GDM1 (cell line): ENCODE measurements at places on chromosomes 3 and 15.

DNA sequence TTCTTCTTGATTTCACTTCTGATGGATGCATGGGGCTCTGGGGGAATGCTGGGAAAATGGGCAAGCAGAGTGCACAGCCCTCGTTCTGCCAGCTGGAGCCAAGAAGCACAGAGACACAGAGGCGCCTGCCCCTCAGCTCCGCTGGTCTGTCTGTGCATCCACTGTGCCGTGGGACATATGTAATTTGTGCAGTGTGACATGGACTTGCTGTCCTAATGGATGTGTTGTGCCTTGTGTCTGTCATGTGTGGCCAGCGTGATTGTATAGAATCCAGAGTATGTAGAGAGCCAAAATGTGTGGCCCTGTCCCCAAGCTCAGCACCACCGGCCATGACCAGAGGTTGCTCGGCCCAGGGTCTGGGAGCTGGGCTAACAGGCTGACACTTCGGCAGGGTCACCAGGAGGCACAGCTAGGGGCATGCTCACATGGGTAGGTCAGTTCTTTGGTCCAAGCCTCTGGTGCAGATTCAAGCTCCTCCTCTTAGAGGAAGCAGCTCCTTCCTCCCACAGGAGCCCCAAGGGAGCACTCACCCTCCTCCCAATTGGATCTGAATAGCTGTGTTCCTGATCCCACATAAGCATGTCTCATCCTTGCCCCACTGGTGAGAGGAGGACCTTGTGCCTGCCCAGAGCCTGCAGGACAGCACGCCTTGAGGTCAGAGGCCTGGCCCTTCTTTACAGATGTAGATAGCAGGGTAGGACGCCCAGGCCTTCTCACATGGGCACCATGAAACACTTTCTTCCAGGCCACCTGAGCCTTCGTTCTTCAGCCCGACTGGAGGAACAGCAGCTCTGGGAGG lies 100.8 kb upstream of the ABHD17C start:
- DNase-seq, result no peak

- peak; percentile 88 for DNase-seq
Measured at GRCh38 chr3:155554777-155555451, 190.0 kb downstream of the PLCH1 start.

GRCh38 chr15:65824031-65824743 lies 32.1 kb upstream of the DENND4A start:
- no peak for DNase-seq

DNA sequence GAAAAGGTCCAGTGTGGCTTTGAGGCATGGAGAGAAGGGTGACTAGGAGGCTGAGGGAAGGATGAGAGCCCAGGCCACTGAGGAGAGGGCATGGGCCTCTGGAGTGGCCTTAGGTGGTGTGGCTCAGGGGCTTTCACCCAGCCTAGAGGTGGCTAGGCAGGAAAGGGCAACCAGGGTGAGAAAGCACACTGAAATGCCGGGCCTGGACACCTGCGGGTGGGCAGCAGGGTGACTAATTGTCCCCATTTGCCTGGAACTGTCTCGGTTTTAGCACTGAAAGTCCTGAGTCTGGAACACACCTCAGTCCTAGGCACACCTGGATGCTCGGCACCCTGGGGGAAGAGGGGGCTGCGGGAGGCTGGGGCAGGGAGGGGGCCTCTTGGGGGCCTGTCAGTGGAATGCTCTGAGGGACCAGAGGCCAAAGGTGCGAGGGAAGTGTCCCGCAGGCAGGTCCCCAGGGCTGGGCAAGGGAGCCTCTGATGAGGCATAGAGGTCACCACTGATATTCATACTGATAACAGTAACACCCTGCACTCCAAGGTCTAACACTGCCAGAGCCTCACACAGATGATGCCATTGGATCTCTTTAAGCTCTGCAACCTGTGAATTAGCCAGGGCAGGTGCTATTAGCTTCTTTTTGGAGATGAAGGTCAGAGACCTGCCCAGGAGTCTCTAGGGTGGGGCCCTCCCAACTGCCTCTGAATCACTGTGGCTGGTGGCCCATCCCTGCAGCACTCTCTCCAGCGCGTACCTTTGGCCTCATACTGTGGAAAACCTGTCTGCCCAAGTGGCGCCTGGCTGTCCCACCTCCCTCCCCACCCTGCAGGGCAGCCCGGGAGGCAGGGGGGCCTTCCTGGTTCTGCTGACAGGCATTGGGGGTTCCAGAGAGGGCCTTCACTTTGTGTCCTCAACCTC lies 3.0 kb upstream of the PHGR1 start:
- DNase-seq, result no peak

DNA sequence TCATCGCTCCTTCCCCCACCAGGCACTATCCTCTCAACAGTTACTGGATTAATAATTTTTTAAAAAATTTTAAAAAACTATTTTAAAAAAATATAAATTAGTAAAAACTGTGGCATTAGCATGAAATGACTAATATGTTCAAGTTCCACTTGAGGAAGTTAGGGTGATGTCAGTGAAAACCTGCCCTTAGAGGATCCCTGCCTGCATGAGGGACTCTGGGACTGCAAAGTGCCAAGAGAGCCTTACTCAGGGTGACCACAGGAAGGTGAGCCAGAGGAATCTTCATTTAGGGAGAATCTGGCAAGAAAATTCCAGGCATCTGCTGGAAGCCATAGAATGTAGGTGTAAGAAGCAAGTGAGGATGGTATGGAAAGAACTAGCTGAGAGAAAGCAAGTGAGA lies 157.7 kb upstream of the BCL6 start:
- DNase-seq, result no peak

GRCh38 chr3:179021119-179021903 lies 50.3 kb downstream of the ZMAT3 start:
- DNase-seq, result no peak
